ENCODE measurements at places on chromosomes 3 and 15.

DNA sequence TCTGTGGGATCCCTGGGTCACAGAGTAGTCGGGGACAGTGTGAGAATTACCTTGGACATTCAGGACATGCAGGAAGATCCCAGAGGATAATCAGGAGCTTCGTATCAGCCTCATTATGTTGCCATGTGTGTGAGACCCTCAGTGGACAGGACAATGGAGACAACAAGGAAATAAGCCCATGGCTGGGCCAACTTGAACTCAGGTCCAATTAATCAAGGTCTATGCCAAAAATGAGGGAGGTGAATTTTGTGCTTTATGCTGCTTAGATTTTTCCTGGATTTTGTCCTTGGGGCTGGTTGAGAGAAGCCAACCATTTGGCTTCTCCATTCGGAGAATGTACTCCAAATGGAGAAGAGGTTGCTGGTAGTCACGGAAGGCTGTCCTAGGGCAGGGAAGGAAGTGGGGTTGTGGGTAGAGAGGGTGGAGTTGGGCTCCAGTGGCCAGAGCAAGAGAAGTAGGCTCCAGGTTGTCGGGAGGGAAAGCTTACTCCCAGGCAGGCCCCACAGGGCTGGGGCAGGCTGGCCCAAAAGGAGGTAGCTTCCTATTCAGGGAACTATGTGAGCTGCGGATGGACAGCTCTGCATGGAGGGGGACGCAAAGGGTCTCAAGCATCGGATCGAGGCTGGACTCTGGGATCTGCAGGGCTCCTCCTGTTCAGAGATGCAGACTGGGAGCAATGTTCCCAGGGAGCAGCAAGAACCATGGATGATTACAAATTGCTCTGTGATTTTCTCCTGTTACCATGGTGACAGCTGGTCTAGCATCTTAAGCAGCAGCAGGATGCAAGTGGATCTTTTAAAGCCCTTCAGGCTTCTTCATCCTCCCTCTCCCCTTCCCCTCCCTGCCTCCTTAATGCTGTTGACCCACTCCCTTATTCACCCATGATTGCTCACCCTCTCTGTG is 91.1 kb downstream of the WNT7A start:
- DNase-seq = no peak

GRCh38 chr3:44442596-44443309 is 34.7 kb downstream of the ZNF445 start:
- DNase-seq = no peak

GRCh38 chr15:52734329-52734728 is 55.1 kb upstream of the ATOSA start:
- DNase-seq = peak; percentile 27

DNA sequence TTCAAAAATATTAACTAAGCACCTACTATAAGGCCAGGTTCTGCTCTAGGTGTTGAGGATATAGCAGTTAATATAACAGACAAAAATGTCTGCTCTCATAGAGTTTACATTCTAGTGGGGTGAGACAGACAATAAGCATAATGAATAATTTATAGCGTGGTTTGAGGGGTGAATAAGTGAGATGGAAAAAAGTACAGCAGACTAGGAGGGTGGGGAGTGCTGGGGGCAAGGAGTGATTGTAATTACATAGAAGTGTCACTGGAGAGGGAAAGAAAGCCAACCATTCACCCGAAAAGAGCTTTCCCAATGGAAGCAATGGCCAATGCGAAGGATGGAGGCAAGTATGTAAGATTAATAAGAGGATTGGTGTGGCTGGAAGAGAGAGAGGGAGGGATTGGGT is 552.9 kb upstream of the KCNMB2 start:
- DNase-seq = no peak

DNA sequence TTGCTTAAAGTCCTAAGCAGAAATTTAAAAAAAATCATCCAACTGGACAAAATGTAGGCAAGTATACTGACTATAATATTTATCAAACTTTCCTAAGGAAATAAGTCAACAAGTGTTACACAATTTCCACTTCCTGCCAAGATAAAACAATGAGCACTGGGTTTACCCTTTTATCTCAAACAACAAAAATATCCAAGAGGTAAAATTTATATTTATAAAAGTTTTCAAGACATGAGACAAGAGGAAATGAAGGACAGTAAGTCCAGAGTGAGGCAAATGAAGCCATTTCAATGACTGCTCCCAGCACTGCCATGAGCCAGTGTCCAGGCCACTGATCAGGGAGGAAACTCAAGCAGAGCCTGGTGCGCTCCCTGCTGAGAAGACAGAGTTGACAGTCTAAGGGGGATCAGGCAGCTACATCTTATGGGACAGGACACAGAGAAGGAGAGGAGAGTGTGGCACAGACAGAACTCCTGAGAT is 439.4 kb downstream of the RAP2B start:
- no peak for DNase-seq

- no peak for DNase-seq
Measured at GRCh38 chr3:99332276-99332675, 306.1 kb upstream of the COL8A1 start.

GRCh38 chr15:29143293-29143692 is 126.3 kb downstream of the NSMCE3 start:
- DNase-seq = no peak

DNA sequence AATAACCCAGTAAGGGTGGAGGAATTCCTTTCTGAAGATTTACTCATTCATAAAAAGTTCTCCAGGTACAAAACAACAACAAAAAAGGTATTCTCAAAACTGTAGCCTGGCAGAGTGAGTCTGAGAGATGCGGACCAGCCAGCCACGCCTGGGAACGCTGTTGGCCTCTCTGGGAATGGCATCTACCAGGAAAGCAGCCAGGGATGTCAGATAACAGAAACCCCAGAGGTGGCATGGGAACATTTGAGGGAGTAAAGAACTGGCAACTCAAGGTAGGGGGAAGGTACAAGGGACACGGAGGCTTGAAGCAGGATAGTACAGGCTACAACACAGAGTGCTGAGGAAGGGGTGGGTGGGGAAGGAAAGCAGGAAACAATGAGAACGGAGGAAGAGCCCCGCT is 7.1 kb upstream of the AP3S2 start:
- no peak for DNase-seq

- no peak for DNase-seq
Measured at GRCh38 chr15:70714565-70714964, 48.8 kb downstream of the UACA start.

GRCh38 chr3:47473391-47473790 is 2.4 kb downstream of the SCAP start:
- no peak for DNase-seq

GRCh38 chr3:29247088-29247745 is 33.7 kb upstream of the RBMS3 start:
- DNase-seq = no peak

DNA sequence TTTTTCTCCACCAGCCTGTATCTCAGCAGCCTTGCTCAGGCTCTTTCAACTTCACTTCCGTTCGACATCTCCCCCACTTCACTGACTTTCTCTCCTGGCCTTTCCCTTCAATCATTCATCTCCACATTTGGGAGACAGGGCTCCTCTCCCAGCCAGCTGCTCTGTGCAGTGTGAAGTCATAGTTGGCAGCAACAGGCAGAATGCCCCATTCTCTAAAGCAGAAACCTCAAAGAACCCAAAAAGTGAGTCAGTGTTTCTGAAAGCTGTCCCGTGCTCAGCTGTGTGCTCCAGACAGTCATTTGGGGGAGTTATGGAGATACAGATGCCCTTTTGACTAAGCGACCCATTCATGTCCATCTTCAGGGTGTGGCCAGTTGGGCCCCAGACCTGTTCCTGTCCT is 54.3 kb downstream of the NTRK3 start:
- no peak for DNase-seq

GRCh38 chr15:67783303-67783702 is 42.0 kb upstream of the SKOR1 start:
- DNase-seq = no peak

DNA sequence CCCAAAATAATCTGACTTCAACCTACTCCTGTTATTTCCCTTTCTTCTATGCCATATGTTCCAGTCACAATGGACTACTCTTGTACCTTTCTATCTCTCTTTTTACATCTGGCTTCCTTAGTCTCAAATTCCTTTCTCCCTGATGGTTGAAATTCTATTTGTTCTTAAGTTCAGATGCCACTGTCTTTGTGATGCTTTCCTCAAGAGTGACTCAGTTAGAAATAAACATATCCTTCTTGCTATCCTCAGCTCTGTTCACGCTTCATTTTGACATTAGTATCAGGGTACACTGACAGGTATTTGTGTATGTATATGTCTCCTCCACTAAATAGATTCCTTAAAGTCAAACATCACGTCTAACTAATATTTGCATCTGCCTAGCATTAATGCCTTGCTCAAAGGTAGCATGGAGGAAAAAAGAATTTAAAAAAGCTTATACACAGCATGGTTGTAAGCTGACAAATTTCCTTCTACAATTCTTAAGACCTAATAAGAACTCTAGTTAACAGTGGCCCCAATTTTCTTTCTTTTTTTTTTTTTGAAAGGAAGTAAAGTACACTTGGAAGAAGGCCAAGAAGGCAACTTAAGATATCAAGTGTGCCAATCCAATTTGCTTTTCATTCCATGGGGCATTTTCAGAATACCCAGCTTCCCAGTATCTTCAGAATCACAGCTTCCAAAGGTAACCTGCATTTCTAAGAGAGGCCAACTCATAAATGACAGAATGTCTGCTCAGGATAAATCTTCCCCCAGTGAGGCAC is 58.0 kb downstream of the CHAC1 start:
- no peak for DNase-seq

DNA sequence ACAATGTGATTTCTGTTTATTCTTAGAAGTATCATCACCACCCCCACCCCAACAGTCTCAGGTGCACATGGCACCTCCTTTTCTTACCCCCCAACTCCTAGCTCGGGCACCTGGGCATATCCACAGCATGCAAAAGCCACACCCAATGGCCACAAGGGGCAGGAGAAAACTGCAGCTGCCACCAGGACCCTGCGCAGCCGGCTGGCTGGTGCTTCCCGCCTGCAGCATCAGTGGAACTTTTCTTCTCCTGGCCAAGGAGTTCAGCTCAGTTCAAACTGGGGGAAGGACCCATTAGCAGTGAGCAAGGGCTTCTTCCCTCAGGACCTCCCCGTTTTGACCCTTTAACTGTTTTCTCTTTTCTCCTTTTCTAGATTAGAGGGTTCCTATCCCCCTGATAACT is 44.8 kb downstream of the TM4SF18 start:
- no peak for DNase-seq

DNA sequence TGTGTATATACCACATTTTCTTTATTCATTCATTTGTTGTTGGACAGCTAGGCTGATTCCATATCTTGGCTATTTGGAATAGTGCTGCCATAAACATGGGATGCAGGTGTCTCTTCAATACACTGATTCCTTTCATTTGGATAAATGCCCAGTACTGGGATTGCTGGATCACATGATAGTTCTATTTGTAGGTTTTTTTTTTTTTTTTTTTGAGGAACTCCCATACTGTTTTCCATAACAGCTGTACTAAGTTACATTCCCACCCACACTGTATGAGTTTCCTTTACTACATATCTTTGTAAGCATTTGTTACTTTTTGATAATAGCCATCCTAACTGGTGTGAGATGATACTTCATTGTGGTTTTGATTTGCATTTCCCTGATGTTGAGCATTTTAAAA is 437.7 kb downstream of the DIPK2A start:
- no peak for DNase-seq

DNA sequence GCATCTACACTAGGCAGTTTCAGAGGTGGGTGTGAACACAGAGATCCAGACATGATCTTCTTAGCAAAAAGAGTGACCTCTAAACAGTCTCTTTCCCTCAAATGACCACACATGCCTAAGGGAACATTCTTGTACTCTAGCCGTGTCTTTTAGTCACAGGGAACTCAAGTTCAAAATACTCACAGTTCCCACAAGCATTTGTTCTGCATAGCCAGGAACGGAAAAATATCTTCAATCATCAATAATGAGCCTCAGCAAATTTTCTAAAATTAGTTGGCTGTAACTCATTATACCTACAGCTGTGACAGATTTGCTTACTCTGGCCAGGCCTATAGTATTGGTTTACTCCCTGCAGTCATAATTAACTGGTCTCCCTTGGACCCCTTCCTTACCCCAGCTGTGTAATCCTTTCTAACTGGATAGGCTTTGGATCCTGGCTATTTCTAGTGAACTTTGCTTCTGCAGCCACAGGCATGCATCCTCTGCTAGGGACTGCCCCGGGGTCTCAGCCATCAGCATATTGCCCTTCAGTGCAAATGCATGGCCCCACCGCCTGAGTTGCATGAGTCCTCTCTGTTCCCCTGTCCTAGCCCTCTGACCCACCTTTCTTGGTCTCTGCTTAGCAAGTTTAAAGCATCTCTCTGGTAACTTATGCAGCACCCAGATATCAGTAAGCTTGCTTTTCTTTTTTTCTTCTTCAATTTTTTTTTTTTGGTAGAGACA is 56.0 kb upstream of the HACD2 start:
- DNase-seq = no peak

Data from fibroblast of the conjunctiva (primary cell).